Effector CD8-positive, alpha-beta T cell (primary cell): ENCODE measurements at places on chromosomes 16 and 17.

- DNase-seq = no peak
These were observed 26.3 kb upstream of the FZD2 start for GRCh38 chr17:44530896-44531418.

DNA sequence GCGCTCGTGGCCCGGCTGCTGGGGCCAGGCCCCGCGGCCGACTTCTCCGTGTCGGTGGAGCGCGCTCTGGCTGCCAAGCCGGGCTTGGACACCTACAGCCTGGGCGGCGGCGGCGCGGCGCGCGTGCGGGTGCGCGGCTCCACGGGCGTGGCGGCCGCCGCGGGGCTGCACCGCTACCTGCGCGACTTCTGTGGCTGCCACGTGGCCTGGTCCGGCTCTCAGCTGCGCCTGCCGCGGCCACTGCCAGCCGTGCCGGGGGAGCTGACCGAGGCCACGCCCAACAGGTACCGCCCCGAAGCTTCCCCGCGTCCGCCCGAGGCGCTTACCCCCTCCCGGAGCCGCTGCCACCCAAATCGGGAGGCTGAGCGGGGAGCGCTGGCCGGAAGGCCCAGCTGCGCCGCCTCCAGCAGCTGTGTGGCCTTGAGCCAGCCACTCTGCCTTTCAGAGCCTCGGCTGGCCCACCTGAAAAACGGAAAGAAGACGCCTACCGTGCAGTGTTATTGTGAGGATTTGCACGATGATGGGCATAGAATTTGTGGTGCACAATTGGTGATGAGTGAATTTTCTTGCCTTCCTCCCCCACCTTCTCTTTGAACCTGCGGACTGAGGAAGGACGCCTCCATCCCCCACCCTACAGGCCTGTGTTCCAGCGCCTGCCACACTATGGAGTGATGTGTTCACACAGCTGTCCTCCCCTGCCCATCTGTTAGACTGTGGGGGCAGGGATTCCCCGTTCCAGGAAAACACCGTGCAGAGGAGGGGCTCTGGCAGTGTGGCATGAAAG, 523 bp downstream of the NAGLU start:
- DNase-seq = peak; percentile 45

DNA sequence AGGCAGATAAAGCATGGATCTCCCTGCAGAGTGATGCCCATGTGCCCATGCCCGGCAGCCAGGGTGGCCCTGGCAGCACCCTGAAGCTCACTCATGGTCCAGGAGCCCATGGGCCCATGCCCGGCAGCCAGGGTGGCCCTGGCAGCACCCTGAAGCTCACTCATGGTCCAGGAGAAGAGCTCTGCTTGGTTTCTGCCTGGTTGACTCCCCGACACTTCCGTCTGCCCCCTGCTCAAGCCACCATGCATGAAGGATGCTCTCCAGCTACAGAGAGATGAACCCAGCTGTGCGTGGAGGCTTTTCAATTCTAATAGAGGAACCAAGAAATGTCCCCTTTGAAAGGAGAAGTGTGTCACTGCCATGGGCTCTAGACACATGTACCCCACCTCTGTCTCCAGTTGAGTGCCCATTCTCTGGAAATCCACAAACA, 8.7 kb downstream of the CCL17 start:
- no peak for DNase-seq

DNA sequence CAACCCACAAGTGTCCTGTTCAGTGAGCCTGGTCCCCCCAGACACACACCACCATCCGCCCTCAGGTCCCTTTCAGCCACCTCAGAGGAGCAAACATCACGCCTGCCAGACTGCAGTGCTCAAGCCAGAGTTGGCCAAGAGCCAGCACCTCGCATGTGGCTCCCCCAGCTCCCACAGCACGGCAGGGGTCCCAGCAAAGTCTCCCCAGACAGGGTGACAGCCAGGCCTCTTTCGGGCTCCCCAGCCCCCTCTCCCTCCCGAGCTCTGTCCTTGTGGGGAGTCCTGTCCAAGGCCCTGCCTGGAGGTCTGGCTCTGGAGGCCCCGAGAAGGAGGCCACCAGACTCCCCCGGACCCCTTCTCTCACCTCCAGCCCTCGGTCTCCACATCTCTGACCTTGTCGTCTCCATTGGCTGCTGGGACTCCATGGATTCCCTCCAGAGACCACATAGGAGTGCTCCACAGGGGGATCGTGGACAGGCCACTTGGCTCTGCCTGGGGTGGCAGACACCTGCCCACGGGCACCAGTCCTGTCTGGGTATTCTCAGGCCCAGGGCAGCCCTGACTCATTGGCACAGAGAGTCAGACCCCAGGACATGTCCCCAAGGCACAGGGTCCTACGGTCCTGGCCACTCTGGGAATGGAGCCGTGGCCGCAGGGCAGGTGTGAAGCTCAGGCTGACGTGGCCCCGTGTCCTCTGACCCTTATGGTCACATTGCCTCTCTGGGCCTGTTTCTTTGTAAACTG, 1.8 kb upstream of the MYADML2 start:
- no peak for DNase-seq

DNA sequence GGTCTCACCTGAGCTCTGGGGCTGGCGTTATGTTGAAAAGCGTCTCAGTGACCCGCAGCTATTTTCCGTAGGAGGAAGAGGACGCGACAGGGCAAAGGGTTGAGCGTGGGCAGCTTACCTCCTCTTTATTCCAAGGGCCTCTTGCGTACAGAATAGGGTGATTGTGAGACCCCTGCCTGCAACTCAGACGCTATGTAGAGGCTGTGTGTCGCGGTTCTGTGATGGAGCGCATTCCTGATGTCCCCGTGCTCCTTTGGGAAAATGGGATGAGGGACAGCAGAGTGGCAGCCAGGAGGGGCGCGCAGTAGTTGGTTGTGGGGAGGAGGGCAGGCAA, 531 bp upstream of the CDH8 start:
- no peak for DNase-seq

GRCh38 chr17:7147772-7148171, 31.4 kb downstream of the ASGR1 start:
- no peak for DNase-seq

DNA sequence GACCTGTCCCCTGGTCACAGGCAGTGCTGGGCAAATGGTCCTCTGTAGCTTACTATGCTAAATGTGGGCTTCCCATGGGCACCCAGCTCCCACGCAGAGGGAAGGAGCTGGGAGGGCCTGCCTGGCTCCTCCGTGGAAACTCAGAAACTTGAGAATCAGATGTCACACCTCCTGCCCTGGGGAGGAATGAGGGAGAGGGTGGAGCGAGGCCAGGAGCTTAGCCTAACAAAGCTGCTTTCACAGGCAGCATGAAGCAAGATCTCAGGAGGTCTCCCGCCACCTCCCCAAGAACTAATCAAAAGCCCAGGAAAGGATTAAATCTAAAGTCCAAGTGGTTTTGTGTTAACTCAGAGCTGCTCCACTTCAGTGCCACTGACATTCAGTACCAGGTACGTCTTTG, 33.6 kb upstream of the XYLT2 start:
- no peak for DNase-seq

- no peak for DNase-seq
These were observed 289.6 kb downstream of the WWOX start for GRCh38 chr16:78389009-78389498.

GRCh38 chr17:35900708-35901480, 20.7 kb upstream of the CCL5 start:
- no peak for DNase-seq

- DNase-seq = no peak
These were observed at the start of gene KCNJ12 for GRCh38 chr17:21376081-21376758. Gene KCNJ12, plus strand, starts transcription at chr17:21376357. Its CDS starts 38,986 bp downstream, at chr17:21415343.

- DNase-seq = no peak
These were observed 11.8 kb upstream of the MLYCD start for GRCh38 chr16:83887080-83887479.

GRCh38 chr16:9434659-9435058, 343.2 kb downstream of the HAPSTR1 start:
- no peak for DNase-seq

- DNase-seq = no peak
These were observed 567 bp downstream of the OSBPL7 start for GRCh38 chr17:47821031-47821423.

- DNase-seq = no peak
These were observed 2.4 kb downstream of the DHRS7B start for GRCh38 chr17:21129023-21129681.

DNA sequence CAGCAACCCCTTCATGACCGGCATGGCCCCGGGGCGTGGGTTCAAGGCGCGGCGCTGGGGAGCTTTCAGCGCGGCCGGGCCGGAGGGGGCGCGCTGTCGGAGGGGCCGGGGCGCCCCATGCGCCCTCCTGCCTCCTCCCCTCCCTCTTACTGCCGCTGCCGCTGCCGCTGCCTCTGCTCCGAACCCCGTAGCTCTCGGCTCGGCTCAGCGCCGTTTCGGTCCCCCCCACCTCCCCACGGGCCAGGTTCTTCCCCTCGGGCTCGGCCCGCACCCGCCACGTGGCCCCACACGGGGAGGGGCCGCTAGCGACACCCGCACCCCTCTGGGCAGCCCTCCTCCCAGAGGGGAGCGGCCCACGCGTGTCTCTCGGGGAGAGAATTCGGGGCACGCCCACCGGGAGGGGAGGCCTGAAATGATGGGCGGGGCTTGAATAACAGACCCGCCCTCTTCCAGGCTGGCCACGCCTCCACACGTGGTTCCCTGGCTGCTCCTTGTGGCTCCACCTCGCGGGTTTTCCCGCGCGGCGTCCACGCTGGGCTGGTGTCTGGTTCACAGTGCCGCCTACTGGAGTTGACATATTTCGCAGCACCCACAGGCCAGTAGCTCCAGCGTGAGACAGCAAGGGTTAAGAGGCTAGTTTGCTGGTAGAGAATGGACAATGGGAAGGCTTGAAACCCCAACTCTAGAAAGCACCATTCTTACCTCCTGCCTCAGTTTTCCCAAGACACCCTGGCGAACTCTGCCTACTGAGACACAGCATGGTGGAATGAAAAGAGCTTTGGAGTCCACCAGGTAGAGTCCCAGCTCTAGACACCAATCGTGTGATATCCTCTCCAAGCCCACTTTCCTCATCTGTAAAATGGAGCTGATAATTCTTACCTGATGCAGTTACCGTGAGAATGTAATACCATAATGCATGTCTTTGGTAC, at the start of gene KCNH4:
Gene KCNH4 (minus strand): TSS at position 221 of the 929 bp plus-strand sequence. CDS start 197 bp downstream, at position 24.
- DNase-seq = peak; percentile 75

GRCh38 chr16:57519796-57520360, 16.5 kb downstream of the CCDC102A start:
- peak; percentile 80 for DNase-seq

DNA sequence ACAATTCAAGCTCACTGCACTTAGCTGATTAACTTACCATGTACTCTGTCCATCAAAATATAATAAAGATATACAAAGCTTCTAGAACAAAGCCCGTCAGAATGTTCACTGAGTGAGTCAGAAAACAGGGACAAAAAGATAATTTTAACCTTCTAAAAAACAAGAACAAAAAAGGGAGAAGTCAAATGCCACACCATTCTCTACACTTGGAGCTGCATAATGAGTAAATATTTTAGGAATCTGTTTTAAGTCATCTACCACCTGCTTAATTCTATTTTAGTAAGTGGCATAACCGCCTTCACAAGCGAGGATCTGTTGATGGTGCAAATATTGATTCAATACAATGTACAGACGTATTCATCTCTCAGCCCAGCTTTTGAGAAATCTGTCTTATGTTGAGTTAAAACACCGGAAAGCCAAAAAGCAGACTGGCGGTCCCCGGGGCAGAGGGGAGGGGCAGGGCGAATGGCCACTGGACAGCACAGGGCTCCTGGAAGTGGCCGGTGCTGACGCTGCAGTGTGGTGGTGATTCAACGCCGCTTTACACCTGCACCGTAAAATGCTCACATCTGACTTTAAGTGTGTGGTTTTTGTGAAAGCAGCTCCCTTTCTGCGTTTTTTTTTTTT, 20.1 kb downstream of the RAB40B start:
- no peak for DNase-seq

DNA sequence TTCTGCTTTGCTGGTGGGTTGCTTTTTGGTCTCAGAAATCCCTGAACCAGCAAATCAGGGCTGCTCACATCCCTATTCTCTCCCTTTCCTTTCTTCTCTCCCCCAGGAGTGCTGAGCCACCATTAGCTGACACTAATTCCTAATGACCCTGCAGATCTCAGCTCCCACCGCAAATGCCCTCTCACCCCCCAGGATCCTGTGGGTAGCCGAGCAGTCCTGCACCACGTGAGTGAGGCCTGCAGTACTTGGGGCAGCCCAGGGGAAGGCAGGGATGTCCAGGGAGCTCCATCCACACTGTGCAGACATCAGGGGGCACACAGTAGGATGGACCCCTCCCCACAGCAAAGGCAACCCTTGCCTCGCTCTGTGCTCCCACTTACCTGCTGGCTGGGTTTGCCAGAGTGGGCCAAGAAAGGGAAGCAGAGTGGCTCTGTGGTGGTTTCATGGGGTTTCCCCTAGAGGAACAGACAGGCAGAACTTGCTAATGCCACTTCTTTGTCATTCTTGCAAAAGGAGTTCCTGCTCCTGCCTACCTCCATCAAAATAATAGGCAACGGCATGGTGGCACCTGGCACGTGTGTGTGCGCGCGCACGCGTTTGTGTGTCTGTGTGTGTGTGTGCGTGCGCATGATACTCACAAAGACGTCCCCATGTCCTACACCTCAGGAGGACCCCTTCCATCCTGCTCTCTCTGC, 135.6 kb downstream of the GAS7 start:
- DNase-seq = no peak

- no peak for DNase-seq
These were observed 299.3 kb upstream of the PSMD7 start for GRCh38 chr16:73997340-73997711.

- DNase-seq = no peak
These were observed 10.5 kb upstream of the METRNL start for GRCh38 chr17:83068641-83069570.

DNA sequence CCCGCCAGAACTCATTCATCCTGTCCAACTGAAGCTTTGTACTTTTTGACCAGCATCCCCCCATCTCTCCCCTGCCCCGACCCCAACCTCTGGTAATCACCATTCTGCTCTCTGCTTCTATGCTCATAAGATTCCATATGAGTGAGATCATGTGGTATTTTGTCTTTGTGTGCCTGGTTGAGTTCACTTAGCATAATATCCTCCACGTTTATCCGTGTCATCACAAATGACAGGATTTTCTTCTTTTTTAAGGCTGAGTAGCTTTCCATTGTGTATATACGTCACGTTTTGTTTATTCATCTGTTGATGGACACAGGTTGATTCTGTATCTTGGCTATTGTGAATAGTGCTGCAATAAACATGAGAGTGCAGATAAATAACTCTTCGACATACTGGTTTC, 278.9 kb downstream of the SNX29 start:
- DNase-seq = no peak

DNA sequence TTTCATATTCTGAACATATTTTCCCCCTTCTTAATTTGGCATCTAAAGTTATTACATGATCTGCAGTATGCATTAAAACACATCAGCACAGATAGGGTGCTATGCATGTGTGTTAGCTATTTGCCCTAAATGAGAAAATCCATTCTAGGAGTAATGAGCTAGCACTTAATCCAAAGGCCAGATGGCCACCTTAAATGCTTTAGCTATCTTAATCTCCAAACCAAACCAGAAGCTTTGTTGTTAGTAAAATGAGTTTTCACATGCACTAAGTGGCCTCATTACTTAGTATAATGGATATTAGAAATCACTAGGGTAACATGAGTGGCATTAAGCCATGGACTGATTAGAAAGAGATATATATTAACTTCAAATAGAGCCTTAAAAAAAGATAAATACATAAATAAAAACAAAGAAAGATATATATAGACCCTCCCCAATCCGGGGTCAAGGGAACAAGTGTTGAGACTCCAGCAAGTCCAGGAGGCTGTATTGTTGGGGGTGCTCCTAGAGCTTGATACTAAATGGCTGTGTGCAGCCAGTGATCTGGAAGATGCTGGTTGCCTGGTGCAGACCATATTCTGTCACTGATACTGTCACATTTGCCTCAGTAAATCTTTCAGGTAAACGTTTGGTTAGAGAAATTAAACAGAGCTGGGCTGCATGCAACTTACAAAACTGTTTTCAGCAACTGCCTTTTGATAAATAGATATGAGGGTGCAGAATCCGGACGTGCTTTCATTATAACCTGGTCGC, 67.3 kb downstream of the MYH10 start:
- DNase-seq = no peak
